CD4-positive, alpha-beta T cell treated with Interleukin-12 subunit alpha and Interleukin-12 subunit beta, for 1 hour (primary cell): ENCODE measurements at places on chromosomes 7 and 10.

- no peak for DNase-seq
Measured at GRCh38 chr10:54866666-54867065, 65.6 kb upstream of the PCDH15 start.

GRCh38 chr7:12221414-12221813 is 10.3 kb downstream of the TMEM106B start:
- DNase-seq: no peak

DNA sequence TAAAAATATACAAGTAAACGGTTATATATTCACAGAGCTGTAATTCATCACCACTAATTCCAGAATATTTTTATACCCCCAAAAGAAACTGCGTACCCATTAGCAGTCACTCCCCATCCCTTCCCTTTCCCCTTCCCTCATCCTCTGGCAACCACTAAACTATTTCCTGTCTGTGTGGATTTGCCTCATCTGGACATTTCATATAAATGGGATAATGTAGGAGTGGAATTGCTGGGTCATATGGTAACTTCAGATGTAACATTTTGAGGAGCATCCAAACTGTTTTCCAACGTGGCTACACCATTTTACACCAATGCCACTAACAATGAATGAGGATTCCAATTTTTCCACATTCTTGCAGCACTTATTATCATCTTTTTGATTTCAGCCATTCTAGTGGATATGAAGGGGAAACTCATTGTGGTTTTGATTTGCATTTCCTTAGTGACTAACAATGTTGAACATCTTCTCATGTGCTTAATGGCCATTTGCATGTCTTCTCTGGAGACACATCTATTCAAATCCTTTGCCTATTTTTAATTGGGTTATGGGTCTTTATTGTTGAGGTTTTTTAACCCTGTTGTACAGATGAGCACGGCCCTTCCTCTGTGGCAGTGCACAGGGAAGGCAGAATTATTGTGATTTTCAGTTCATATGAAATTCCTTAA is 79.2 kb downstream of the RBM20 start:
- no peak for DNase-seq

- no peak for DNase-seq
Measured at GRCh38 chr10:79441433-79441832, 4.0 kb downstream of the ZCCHC24 start.
